Stimulated activated CD8-positive, alpha-beta memory T cell treated with anti-CD3 and anti-CD28 coated beads, Interleukin-4, amount 100 ng/mL, for 4 hours (primary cell): ENCODE measurements at places on chromosomes 7 and 10.

- no peak for DNase-seq
These were observed 160.5 kb upstream of the PRSS58 start for GRCh38 chr7:142418326-142418725.

DNA sequence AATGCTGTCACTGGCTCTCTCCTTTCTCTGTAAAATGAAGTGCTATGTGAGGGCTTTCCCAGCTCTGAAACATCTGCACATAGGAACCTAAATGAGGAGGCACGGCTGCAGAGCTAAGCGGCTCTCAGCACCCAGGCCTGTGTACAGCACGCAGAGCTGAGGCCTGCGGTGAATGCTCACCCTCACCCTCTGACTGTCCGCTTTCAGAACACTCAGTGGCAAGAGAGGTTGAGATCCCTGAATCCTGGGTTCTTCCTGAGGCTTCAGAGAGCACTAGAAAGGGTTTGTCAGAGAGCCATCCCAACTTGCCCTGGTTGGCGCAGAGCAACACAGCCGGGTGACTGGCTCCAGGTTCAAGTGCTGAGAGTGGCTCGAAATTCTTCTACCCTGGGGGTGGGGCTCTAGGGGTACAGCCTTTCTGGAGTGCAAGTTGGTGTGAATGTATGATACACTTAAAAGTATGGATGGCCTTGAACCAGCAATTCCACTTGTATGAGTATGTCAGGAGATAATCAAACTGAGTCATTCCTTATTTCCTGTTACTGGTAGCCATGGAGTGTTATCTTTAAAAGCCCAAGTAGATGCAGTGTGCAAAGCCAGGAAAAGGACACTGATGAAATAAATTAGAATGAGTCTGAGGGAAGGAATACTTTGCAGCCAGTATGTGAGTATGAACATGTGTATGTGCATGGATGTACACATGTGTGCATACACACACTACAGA is 1.7 kb upstream of the CCDC201 start:
- no peak for DNase-seq

- no peak for DNase-seq
These were observed 835.9 kb upstream of the SORCS1 start for GRCh38 chr10:108000365-108000764.

- DNase-seq: no peak
These were observed 24.1 kb downstream of the SEMA3D start for GRCh38 chr7:85162721-85163120.

- DNase-seq: no peak
These were observed 53.0 kb upstream of the GTF2I start for GRCh38 chr7:74604326-74605020.

DNA sequence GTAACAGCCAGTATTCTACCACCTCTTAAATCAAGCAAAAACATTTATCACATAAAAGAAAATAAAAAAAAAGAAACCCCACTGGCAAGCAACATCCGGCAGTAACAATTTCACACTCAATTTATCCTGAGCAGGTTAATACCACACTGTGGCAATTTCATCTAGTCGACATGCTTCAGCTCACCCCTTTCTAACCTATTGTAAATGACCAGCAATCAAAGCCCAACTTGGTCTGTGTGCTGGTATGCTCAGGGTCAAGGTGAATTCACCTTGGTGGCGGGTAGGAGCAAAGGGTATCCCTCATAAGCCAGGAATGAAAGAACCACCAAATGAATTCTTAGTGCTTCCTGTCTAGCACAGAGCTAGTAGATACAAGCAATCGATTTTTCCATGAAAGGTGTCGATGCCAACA is 109.1 kb upstream of the AFAP1L2 start:
- DNase-seq: no peak

DNA sequence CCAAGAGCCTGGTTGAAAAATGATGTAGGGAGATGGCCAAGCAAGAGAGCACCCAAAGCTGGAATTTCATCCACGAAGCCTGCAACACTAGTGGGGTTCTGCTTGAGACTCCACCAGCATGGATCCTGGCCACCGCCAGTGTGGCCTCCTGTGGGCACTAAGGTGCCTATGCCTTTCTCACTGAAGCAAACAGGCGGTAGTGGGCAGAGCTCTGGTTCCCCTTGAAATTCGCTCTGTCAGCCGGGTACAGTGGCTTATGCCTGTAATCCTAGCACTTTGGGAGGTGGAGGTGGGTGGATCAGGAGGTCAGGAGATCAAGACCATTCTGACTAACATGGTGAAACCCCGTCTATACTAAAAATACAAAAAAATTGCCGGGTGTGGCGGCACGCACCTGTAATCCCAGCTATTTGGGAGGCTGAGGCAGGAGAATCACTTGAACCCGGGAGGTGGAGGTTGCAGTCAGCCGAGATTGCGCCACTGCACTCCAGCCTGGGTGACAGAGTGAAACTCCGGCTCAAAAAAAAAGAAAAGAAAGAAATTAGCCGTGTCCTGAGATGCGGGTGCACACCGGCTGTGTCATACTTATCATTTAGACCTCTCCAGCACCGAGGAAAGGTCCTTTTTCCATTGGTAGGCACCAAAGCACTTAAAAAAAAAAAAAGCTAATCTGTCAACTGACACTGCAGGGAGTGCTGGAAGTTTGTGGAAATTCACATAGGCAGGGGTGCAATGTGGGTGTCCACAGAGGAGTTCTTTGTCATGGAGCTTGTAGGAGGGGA is 28.3 kb downstream of the CCM2 start:
- no peak for DNase-seq

DNA sequence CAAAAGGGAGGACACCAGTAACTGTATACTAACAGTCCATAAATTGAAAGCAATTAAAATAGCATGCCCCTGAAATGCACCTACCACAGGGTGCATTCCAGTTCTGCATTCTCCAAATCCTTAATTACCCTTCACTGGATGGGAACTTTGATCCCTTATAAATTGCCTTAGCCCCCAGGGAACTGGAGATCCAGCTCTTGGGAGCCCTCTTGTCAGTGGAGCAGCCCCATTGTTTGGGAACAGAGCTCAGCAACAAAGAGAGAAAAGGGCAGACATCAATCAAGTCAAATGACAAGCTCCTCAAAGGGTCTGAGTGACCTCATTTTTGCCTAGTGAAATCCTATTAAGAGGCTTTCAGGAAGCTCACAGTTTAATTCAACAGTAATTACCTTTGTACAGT is 472.6 kb downstream of the XPNPEP1 start:
- DNase-seq: no peak

DNA sequence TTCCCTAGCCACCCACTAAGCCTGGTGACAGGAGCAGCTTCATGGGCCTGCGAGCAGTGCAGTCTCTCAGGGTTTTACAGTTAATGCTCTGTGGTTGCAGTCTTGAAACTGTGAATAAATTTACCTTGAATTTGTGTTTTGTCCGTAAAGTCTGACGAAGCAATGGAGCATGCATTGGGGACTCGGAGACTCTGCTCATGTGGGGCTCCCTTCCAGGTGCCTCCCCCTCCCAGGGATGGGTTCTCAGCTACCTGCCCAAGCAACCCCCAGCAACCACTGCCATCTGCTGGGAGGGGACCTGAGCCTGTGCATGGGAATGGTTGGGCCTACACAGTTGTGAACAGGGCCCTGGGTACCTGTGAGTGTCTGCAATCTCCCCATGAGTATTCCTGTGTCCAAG is 36.3 kb upstream of the IKZF1 start:
- no peak for DNase-seq

DNA sequence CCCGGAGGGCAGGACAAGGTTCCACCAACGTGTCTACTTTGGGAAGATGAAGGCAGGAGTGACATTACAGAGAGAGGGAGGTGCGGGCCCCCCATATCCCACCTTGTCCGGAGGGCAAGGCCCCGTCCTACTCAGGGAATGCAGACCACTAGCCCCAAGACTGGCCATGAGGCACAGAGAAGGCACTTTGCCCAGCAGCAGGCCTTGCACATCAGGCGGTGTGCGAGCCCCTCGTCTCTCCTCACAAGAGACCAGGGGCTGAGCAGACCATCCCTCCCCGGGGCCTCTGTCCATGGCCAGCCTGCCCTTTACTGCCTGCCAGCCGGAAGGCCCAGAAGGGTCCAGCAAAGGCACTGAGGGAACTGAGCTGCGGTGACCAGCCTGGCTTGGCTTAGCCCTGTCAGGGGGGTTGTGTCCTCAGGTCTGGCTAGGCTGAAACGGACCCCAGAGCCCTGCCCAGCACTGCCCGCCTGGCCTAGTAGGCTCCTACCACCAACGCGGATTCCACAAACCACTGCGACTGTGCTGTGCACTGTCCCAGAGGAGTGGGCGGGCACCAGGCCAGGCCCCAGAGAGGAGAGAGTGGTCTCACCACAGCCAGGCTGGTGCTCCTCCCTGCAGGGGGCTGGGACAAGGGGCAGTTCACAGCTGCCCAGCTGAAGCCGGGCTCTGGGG is 16.7 kb downstream of the CAMK2B start:
- DNase-seq: no peak

GRCh38 chr10:48459270-48460150 is 145.4 kb downstream of the ARHGAP22 start:
- DNase-seq: no peak

GRCh38 chr10:117134056-117134305 is 4.1 kb downstream of the VAX1 start:
- DNase-seq: no peak

DNA sequence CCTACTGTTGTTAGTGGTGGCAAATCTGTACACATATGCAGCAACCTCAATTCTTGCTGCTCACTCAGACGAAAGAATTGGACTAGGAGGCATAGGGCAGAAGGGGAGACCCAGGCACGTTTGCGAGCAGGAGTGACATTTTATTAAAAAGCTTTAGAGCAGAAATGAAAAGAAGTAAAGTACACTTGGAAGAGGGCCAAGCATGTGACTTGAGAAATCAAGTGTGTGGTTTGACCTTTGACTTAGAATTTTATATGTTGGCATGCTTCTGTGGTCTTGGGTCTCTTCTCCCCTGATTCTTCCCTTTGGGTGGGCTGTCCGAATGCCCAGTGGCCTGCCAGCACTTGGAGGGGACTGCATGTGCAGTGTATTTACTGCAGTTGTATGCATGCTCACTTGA is 205.5 kb upstream of the SEMA3D start:
- no peak for DNase-seq

GRCh38 chr10:29865700-29866355 is 193.6 kb downstream of the JCAD start:
- no peak for DNase-seq
